ENCODE measurements at places on chromosomes 2 and 18.

DNA sequence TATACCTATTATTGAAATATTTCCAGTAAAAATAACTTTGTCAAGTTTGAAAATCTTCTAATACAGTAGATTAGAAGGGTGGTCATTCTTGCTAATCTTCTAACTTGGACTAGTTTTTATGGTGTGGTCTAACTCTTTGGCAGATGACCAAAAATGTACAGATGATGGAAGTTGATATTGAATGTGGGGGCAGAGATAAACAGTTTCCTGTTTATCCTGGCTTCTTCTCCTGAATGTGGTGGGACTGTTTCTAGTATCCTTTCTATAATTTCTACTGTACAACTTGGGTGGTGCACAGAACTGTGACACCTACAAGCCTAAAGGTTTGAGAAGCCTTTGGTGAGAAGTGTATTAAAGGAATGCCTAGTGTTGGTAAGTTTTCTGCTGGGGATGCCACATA lies 178.7 kb downstream of the PDE11A start:
- no peak for DNase-seq

DNA sequence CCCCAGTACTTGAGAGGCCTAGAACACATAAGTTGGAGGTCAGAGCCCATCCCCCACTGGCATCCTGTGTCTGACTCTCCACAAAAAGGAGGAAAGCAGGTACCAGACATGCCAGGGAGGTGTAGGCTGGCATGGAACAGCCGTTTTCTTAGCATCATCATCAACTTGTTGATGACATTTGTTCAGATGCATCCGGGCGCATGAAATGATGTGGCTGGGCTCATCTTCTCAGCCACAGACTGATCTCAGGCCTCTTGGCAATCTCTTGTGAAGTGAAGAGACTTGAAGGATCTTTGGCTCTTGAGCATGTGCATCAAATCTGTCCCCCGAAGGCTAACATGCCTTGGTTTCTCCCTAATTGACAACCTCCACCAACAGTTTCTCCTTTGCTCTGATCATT lies 243.3 kb downstream of the TSN start:
- no peak for DNase-seq

- no peak for DNase-seq
These were observed 59.4 kb downstream of the ANKMY1 start for GRCh38 chr2:240498171-240498957.

DNA sequence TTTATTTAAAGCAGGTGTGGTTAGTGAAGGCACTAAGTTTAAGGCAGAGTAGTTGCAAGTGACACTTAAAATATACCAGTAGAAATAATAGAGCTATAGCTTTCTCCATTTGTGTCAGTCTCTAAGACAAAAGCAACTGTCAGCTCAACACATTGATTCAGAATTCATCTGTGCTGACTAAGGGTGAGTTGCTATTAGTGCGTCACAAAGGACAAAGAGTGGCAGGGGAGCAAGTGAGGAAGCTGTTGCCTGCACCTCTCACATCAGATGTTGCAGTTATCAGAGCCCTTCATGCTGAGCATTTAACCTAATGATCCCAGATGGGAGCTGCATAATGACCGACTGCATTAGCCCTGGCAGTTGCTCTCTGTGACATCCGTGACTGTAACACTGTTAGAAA lies 138.6 kb downstream of the DTNA start:
- DNase-seq, result no peak

DNA sequence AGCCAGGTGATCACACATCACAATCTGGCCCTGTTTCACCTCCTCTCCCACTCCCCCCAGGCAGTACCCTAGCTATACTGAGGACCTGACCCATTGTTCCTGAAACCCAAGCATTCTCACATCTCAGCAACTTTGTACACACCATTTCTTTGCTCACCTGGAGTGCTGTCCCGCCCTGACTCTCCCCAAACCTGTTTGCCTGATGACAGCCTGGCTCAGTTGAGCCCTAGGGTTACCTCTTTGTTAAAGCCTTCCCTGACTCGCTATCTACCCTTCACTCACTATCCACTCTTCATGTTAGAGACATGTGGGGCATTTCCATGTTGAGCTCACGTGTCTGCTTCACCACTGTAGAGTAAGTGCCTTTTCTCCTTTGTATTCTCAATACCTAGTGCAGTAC lies 49.1 kb downstream of the GREB1L start:
- no peak for DNase-seq

DNA sequence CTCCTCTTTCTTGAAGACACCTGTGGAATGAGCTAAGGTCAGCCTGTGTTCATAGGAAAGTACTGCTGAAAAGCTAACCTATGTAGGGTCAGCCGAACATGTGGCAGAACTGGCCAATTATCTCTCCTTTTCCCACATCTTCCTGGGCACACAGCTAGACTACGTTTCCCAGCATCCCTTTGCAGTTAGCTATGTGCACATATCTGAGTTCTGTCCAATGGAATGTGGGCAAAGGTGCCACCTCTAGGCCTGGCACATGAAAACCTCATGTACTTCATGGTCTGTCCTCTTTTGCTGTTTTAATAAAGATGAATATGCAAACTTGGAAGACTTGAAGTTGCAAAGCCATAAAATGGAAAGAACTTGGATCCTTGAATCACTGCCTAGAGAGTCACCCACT lies 352.6 kb downstream of the TNS1 start:
- no peak for DNase-seq

DNA sequence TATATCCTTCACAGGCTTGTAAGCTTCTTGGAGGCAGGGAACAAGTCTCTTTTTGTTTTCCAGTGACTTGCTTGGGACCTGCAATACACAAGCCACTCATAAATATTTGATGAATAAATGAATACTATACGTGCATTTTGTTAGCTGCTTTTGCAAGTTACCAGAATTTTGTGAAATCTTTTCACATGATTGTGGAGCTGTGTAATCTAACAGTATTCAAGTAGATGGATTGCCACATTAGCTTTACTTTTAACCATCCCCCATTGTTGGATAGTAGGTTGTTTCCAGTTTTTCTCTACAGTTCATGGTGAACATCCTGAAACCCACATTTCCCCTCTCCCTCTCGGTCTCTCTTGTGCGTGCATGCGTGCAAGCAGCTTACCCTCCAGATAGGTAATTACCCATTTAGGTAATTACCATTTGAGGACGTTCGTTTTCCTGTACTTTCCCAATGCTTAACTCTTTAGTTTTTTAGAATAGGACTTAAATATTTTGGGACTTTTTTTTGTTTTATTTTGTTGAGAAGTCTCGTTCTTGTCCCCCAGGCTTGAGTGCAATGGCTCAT lies 12.5 kb downstream of the ZNF407 start:
- no peak for DNase-seq

DNA sequence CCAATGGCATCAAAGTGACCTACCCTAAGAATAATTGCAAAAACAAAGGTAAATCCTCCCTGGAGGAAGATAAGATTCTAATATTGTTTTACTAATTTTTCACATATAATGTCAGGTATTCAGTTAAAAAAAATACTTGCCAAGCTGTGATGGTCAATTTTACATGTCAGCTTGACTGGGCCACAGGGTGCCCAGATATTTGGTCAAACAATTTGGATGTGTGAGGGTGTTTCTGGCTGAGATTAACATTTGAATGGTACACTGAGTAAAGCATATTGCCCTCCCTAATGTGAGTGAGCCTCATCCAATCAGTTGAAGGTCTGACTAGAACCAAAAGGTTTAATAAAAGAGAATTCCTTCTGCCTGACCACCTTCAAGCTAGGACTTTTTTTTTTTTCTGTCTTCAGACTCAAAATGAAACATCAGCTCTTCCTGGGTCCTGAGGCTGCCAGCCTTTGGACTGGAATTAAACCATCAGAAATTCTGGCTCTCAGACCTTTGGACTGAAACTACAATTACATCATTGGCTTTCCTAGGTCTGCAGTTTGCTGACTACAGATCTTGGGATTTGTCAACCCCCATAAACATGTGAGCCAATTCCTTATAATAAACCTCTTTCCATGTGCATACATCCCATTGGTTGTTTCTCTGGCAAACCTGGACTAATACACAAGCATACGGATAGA lies 65.4 kb downstream of the LDAH start:
- DNase-seq, result no peak

DNA sequence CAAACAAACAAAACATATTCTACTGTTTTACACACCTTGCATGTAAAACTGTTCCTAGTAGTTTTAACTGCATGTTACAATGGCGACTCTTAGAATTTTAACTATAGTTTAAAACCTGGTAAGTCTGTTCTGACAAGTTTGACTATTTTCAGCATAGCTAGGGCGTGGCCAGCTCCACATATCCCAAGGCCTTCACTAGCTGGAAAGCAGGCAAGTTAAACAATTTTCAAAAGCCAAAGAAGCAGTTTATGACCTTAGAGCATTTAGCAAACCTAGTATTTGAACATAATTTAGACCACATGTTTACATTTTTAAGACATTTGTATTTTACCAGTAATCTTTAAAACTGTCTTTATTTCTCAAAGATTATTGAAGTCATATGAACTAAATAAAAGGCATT lies 402.8 kb upstream of the SYT4 start:
- DNase-seq, result no peak

GRCh38 chr2:162697111-162697510 lies 141.5 kb downstream of the KCNH7 start:
- no peak for DNase-seq

DNA sequence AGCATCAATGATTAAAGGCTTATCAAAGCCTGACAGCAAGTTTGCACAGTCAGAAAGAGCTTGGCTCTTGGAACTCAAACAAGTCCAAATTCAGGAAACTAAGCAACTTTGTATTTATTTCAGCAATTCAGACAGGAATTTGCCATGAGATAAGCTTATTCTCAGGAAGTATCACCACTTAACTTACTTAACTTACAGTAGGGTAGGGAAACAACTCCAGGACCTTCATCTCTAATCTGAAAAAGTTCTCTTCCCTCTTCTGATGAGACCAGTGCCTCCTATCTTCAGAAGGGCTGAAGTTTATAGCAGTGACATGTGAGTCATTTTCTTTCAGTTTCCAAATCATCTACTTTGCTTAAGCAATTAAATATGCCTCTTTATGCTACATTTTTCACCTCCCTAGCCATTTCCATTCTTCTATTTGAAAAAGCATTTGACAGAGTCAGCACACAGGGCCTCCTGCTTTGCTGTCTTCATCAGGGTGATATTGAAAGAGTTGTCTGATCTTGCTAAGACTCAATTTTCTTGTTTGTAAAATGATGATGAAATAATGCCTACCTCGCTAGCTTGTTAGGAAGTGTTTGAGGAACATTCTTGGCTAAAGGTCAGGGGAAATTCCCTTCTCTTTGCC lies 389.5 kb downstream of the RND3 start:
- DNase-seq, result no peak

GRCh38 chr2:241608881-241609280 lies 28.1 kb downstream of the THAP4 start:
- no peak for DNase-seq

DNA sequence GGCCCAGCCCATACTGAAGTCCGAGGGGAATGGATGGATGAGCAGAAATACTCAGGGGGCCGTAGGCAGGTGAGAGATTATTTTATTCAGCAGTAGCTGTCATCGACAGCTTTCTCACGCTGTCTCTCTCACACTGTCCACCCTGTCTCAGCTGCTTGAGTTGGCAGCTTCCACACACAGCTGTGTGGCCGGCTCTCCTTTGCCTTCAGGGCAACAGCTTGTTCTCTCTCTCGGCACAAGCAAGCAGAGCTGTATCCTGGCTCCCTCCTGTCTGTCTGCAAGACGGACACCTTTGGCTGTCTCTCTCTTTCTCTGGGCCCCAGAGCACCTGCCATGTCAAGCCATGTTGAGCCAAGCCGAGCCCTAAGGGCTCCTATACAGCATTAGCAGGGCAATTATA lies 9.8 kb upstream of the PAPOLG start:
- DNase-seq, result no peak

- no peak for DNase-seq
These were observed 87.3 kb upstream of the LCLAT1 start for GRCh38 chr2:30359644-30360167.

GRCh38 chr18:11293794-11294193 lies 144.4 kb upstream of the PIEZO2 start:
- DNase-seq, result no peak

DNA sequence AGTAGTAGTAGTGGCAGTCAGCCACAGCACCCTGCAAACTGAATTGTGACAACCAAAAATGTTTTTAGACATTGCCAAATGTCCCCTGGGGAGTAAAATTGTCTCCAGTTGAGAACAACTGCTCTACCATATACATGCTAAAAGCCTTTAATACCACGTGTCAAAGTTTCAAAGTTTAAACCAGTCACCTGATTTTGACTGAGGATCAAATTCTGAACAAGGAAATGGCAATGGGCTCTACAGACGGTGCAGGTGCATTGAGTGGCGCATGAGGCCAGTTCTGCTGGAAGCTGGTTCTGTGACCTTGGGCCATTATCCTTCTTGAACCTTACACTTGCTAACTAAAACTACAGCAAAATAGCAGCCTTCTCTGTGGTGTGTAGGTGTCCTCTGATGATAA lies 85.0 kb downstream of the LIPG start:
- no peak for DNase-seq

All from activated gamma-delta T cell treated with Interleukin-2 at 50 U/mL for 16 hours (primary cell).